Right renal pelvis (tissue), 4 donors: ENCODE measurements at places on chromosomes 6 and 20.

GRCh38 chr6:44289726-44290260 is 19.5 kb downstream of the TMEM151B start:
- no peak for DNase-seq

- no peak for DNase-seq
These were observed 1019.5 kb upstream of the CITED2 start for GRCh38 chr6:140393665-140394540.

- no peak for DNase-seq
These were observed 68.3 kb downstream of the CEBPB start for GRCh38 chr20:50258790-50259483.

- DNase-seq: peak; percentile 74
These were observed 39.7 kb downstream of the TGM2 start for GRCh38 chr20:38125157-38126056.

GRCh38 chr6:167793421-167793820 is 33.3 kb upstream of the AFDN start:
- DNase-seq: no peak

DNA sequence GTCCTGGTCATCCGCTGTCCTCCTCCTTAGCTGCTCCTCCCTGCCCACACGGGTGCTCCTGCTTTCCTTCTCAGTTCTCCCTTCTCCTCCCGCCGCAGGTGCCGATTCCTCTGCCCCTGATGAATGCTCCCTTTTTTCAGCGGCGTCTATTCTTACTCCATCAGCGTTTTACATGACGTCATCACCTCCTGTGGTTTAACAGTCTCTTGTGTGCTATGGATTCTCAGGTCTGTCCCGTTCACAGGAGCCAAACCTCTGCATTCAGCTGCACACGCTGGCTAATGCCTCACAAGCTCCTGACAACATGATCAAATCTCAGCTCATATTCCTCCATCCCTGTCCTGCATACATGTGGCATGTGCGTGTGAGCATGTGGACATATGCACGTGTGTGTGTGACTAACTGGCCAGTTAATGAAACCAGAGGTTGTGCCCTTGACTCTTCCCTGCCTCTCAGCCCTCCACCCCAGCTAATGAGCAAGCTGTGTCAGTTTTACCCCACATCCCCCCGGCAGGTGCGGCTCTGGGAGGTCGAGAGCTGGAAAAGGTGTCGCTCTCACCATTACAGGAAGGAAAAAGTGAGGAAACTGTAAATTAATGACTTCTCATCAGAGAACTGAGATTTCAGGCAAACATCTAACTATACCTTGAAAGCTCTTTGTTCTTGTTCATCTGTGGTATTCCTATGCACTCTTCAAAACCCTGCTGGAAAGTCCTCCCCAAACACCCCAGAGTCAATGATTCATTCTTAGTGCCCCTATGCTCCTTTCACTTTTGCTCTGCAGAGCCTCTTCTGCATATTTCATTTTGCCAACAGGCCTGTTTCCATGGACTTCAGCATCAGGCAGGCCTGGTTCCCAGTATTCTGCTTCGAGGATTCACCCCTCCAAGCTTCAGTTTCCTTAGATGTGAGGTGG is 163.1 kb downstream of the TTLL2 start:
- DNase-seq: no peak

- no peak for DNase-seq
These were observed 37.2 kb downstream of the EBF4 start for GRCh38 chr20:2729791-2730190.

DNA sequence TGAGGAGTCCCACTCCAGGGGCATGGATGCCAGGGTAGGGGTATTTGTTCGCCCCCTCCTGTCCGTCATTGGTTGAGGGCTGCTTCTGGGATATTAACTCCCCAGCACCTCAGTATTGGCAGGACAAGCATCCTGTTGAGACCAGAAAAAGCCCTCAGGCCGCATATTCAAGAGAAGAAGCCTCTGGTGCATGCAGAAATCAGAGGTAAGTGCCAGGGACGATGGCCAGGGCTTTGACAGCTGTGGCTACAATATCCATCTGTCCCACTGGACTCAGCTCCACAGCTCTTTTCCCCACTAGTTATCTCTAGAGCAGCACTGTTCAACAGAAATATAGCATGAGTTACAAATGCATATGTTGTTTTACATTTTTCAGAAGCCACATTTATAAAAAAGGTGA is 651.3 kb downstream of the KIF16B start:
- no peak for DNase-seq

- DNase-seq: no peak
These were observed 979.2 kb upstream of the GJE1 start for GRCh38 chr6:141153563-141153962.

DNA sequence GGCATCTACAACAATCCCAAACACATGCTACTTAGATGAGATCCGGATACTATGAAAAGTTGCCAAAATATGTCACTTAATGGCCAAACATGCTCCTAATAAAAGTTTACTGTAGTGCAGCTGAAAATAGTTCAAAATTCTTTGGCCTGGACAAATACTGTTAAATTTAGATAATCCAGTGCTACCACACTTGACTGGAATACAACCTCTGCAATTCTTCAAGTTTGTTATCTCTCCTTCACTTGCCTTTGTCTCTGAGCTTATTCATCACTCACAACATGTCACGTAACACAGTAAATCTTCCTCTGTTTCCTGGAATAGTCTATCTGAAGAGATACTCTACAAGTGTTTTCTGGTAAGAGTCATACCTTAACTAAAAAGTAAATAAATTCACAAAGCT is 10.5 kb upstream of the PLN start:
- DNase-seq: no peak

- DNase-seq: no peak
These were observed 11.2 kb upstream of the GMNN start for GRCh38 chr6:24763578-24763977.

GRCh38 chr6:45619994-45620471 is 242.3 kb upstream of the SUPT3H start:
- no peak for DNase-seq

DNA sequence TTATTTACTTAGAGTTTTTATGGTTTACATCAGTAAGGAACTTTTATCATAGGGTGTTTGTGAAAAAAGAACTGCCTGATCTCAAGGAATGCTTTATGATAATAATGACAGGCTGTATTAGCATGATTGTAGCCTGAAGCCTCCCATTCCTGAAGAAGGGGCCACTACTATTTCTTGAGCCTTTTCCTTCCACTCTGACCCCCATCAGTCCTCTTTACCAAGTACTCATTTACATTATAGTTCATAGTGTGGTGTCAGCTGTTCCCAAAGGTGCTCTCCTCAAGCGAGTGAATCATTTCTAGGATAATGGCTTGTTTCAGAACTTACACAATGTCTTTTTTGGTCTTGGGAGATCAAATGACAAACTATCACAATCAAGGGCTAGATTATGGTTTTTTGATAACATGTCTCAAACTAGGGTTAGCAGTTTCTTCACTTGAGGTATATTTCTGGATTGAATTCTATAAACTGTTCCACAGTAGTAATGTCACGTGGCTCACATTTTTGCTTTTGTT is 283.6 kb downstream of the CDKAL1 start:
- no peak for DNase-seq

- peak; percentile 71 for DNase-seq
These were observed at the start of gene SCRT2 for GRCh38 chr20:675453-676314. Gene SCRT2 (minus strand): TSS chr20:675802. CDS start chr20:675601, 201 bp downstream.

- DNase-seq: no peak
These were observed 46.6 kb upstream of the EDN3 start for GRCh38 chr20:59253779-59254319.

DNA sequence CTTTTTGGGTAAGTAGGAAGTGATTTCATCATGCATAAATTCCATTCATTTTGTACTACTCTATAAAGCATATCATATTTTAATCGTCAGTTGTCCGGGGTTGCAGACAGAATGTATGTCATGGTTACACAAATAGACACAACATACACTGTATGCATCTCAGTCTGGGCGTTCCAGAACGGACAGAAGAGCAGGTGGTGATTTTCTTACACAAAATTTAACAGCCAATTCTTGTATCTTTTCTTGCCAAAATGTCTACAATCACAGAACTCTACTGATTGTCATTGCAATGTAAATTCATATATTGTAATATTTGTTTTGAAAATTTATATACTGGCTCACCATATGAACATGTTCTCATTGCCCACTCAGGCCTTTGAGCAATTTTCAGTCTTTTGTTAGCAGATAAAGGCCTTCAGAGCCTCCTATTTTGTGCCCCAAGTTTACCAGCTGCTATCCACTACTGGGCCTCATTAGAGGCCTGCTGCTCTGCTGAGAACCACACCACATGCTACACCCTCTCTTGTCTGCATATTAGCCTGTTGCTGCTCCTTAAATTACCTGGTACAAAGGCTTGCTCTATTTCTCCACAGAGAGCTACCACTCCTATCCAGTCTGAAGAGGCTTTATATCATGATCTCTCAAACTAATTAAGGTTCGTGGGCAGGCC is 61.5 kb downstream of the PRDM13 start:
- no peak for DNase-seq

GRCh38 chr6:90328004-90328403 is 31.4 kb upstream of the BACH2 start:
- no peak for DNase-seq

DNA sequence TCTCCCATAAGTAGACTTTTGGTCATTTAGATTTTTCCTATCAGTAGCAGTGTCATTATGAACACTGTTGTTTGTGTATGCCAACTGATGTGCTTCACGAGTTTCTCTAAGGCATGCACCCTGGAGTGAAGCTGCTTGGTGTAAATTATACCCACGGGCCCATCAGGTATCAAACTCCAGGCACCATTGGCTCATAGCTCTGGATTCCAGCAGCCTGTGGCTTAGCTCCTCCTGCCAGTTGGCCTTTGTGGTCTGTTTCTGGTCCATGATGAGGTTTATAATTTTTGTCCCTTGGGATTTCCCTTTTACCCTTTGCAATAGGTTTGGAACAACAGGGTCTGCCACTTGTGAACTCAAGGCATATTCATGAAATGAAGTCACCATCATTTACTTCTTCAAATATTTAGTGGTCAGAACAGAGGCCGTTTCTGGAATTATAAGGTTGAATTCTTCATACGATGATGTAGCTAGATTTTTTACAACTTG is 350.5 kb downstream of the PRL start:
- no peak for DNase-seq

- DNase-seq: no peak
These were observed 12.0 kb downstream of the UBD start for GRCh38 chr6:29547573-29547972.

DNA sequence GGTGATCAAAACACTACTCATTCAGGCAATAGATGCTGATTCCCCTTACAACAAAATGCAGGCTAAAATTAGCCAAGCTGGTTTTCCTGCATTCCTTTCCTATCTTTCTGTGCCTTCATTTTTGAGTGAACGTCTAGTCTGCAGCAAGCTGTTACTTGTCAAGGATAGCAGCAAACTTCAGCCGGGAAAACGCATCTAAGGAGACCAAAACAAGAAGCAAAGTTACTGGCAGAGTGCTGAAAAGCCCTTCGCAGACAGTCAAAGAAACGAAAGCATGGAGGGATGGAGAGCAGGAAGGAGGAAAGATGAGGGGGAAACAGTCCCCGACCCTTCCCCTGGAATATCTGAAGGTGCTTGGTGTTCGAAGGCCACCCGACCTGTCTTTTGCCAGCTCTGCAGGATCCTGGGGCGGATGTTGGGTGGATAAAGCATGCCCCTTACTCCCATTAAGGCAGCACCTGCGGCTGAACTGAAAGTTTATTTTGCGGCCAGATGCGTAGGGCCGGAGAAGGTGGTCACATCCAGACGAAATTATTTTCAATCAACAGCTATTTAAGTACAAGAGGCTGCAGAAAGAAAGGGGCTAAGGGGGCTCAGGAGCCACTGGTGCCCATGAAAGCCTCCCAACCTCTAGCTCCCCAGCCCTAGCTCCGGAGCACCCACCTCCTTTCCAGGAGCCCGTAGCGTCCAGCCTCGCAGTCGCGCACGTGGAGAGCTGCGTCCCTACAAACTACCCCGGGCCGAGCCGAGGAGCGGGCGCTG is 538 bp downstream of the FERMT1 start:
- DNase-seq: peak; percentile 23

GRCh38 chr20:3045042-3045815 is 623 bp upstream of the MRPS26 start:
- DNase-seq: no peak

GRCh38 chr20:46965477-46965876 is 70.8 kb downstream of the EYA2 start:
- no peak for DNase-seq

DNA sequence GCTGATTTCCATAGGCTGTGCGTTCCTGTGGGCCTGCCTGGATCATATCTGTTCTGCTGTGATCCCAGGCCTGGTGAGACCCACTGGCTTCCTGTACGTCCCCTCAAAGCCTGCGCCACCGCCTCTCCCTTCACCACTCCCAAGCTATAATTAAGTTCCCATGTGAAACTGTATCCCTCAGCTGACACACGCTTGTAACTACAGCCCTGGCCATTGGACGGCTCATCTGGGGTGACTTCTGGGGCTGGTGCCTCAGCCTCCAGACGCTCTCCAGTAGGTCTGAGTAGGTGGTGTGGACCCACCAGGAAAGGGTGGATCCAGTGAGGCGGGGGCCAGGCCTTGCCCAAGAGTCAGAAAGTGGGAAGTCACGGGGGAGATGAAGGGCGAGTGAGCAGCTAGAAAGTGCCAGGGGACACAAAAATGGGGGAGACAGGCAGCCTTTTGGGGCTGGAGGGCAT is 21.0 kb downstream of the PPARD start:
- DNase-seq: peak; percentile 42

DNA sequence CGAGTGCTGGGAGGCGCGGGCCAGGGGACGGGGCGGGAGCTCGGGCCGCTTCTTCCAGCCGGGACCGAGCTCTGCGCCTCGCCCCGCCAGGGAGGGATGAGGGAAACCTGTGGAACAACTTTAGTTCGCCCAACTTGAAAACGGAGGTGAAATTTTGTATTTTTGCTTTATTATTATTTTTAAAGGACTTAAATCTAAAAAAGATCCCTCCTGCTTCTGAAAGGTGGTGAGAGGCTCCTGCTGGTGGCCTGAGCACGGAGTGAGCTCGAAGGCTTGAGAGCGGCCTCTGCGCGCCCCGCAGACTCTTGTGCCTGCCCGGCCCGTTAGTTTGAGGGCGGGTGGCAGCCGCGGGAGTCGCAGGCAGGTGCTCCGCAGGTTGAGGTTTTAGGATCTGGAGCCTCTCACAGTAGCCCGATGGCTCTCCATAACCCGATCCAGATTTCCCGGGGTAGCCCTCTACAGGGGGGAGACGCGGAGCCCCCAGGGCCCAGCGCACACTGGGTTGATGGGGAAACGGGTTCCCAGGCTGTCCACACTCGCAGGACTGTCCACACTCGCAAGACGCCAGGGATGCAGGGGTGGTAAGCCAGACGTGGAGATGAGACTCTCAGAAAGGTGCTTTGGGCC is 46.2 kb upstream of the SUPT3H start:
- no peak for DNase-seq

DNA sequence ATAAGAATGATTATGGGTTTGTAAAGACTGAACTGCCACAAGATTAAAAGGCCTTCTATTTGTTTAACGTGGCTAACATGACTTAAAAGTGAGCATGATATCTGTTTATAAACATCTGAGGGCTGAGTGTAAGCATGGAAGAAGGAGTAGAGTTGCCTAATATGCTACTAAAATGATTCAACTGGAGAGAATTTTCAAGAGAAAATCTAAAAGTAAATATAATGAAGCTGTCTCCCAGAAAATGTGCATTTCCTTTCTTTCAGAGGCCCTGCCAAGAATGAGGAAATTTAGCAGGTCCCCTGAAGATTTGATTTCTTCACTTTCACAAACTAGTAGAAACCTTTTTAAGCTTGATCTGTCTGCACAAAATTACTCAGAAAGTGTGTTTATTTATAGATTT is 4.2 kb upstream of the EYA4 start:
- DNase-seq: no peak

- DNase-seq: no peak
These were observed 187.3 kb upstream of the HEY2 start for GRCh38 chr6:125562156-125562555.

- DNase-seq: no peak
These were observed 54.1 kb upstream of the GGTLC1 start for GRCh38 chr20:24042646-24043045.

GRCh38 chr20:59661621-59662020 is 57.3 kb downstream of the PHACTR3 start:
- DNase-seq: no peak
